ENCODE measurements at places on chromosomes 11 and 22.

DNA sequence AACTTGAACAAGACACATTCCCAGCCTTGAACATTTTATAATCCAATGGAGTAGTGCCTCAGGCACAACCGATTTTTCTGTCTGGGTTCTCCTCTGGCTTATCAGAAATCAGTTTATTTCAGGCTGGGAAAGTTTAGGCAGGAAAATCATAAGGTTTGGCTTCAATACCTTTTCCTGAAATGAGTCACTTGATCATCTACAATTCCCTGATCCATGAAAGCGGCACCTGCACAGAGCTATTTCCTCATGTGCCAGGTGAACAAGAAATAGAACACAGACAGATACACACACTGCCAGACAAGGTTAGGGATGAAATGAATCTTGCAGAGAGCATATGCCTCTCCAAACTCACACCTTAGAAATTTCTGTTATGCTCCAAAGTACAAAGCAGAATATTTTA is 106.7 kb upstream of the OR9G4 start:
- DNase-seq = no peak

DNA sequence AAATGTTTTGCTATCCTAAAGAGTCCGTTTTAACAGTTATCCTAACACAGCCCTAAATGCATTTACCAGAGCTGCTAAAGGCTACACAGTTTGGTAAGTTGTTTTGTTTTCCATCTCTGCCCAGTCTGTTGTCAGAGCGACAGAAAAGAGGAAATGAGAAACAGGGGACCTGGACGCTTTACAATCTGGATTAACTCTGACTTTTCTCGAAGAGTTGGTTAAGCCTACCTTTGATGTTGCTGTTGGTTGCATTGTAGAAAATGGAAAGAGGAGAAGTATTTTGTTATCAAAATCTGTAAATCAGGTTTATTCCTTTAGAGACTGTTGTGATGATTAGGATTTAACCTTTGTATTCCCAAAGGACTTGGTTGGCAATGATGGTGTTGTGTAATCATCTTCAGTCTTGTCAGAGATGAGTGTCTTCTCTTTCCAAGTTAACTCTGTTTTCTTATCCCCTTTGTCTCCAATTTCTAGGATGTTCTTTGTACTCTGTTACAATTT is 481 bp downstream of the ANGPTL5 start:
- no peak for DNase-seq

- DNase-seq = no peak
These were observed 645.8 kb downstream of the DLG2 start for GRCh38 chr11:84981301-84981700.

- no peak for DNase-seq
These were observed 8.4 kb downstream of the VWA5A start for GRCh38 chr11:124123622-124124021.

DNA sequence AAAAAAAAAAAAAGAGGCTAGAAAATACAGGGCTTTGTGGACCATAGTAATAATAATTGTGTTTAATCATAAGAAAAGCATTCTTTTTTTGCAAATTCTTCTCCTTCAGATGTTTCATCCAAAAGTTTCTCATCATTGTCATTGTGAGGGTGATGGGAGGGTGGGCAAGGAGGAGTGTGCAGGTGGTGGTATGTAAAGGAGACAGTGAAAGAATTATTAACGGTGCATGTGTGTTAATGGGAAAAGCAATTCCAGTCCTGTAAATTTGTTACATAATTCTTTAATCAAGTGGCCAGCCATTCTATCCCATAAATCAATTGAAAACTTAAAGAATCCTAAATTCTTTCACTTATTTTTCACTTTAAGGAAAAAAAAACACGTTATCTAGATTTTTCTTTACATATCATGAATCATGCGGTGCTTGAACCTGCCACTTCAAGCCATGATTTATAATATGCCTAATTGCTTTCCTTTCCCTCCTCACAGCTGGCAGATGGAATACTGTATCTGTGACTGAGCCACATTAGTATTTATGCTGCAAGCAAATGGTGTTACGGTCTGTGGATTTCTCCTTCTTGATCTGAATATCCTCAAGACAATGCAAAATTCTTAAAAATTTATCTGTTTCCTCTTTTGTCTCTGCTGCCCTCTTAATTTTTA is 318.5 kb downstream of the JRKL start:
- no peak for DNase-seq

- no peak for DNase-seq
These were observed 198.0 kb upstream of the PDGFD start for GRCh38 chr11:104361975-104362374.

DNA sequence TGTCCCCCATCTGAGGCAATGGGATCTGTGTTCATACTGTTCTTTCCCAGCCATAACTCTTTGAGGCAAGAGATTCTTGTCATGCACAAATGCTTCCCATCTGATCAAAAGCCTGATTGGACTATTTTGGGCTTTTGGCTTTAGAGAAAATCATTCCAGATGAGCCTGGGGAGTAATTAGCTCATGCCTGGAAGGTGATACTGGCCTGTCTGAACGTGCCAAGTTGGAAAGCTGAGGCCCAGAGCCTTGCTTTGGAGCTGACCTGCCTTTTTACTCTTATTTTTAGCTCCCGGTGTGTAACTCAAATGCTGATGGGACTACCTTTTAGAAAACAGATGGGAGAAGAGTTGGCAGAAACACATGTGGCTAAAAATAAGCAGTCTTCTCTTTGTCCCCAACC is 105.0 kb downstream of the DBX1 start:
- no peak for DNase-seq

DNA sequence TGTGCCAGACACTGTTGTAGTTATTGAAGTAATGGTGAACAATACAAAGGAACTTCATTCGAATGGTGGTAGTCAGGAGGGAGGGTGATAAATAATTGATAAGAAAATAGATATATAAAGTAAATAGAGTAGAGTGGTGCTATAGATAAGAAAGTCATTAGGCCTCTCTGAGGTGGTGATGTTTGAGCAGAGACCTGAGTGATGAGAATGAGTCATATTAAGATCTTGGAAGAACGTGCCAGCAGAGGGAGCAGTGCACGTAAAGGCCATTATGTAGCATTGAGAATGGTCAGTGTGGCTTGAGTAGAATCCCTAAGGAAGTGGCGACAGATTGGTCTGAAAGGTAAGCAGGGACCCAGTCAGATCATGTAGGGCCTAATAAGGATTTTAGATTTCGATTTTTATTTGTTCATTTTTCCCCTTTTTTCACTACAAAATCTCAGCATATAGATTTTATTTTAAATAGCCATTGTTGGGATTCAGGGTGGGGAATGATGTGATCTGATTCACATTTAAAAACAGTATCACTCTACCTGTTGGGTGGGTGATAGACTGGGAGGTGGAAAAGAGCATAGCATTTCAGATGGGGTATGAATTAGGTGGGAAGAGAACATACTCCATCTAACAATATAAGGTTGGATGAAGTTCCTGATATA is 44.7 kb downstream of the CCDC90B start:
- DNase-seq = no peak

- DNase-seq = no peak
These were observed 42.5 kb downstream of the CLPB start for GRCh38 chr11:72391638-72392423.

- DNase-seq = no peak
These were observed 76.9 kb upstream of the ANO1 start for GRCh38 chr11:70001246-70001645.

GRCh38 chr11:44382656-44383240 is 72.8 kb upstream of the ALX4 start:
- DNase-seq = no peak

GRCh38 chr11:4645974-4646373 is 2.2 kb downstream of the OR51E1 start:
- no peak for DNase-seq

DNA sequence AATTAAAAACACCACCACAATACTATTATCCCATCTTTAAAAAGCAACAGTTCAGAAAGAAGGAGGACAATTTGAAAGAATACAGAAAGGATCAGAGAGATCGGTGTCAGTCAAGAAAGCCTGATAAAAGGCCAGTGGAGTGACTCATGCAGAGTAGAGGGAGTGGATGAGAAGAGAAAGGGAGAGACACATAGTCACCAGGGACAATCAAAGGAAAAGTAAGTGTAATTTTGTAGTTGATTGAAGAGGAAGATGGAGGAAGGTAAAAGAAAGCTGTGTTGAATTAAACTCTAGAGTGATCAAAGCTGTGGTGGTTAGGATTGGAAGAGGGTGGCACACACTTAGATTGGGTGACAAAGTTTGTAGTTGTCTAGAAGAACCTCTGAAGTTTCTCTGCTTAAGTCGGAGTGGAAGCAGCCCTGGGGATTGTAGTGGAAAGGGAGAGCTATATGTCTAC is 14.1 kb downstream of the SPECC1L start:
- no peak for DNase-seq

DNA sequence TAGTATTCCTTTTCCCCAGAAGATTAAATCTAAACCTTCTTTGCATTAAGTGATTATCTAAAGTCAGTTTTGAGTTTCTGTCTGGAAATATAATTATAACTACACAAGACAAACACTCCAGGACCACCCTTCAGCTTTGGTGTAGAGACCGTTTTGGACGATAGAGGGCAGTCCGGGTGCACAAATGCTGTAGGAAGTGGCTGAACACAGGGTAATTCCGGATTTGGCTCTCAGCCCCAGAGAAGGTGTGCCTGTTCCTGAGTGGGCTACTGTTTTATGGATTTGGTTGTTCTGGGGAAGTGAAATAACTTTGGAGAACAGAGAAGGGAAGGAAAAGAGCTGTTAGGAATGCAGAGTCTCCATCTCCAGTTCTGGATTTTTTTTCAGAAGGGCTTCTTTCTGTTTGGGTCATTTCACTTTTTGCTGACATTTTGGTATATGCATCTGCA is 14.8 kb downstream of the EXT2 start:
- DNase-seq = peak; percentile 23

- no peak for DNase-seq
These were observed 26.6 kb downstream of the BCR start for GRCh38 chr22:23206915-23207314.

DNA sequence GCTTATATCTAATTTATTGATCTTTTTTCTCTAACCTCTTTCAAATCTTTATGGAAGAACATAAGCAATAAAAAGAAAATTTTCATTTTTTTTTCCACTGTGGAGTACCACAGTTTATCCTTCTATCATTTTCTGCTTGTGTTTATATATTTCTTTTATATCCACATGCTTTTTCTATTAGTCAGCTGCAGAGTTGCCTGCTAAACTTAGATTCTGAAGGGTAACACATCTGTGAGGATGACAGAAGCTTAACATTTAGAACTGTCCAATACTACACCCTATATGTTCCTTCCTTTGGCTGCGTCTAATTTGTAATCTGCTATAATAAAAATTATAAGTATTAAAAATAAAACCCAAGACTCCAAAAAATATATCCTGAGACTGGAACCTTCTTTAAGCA is 20.8 kb downstream of the CCDC90B start:
- no peak for DNase-seq

DNA sequence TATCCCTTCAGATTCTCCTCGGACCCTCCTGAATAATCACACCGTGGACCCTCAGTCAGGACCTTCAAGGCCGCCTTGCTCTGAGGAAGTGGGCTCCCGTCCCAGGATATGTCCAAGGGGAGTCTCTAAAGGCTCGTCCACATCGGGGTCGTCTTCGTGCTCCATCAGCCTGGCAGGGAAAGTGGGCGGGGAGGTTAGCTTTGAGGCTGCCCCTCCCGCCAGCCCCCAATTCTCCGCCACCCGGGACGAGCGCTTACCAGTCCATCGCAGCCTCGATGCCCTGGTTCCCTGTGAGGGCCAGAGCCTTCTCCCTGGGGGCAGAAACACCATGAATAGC is 472 bp downstream of the UBXN1 start:
- no peak for DNase-seq

DNA sequence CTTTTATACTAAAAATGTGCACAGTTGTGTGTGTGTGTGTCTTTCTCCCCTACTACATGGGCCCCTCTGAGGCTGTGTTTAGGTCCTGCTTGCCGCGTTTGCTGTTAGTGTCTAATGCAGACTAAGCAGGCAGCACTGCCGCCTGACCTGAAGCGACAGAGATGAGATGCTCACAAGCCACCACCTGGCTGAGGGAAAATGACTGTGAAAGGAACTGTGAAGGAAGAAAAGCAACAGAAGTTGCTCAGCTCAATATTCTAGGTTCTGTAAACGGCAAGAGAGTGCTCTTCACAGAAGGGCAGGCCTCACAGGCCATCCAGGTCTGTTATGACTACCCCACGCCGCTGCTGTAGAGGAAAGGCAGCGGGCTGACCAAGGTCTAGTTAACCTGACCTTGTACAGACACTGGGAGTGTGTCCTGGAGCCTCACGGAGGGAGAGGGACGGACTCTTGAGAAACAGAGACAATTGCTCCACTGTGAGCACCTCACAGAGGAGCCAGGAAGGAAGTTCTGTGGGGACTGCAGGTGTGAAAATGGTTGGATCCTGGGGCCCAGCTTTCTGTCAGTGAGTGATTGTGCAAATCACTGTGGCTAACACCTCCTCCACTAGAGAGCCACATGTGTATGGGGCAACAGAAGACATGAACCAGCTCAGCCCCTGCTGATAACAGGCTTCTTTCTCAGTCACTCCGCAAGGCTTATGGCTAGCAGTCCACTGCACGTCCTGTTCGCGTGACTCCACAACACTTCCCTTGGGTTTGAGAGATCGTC is 31.3 kb upstream of the YPEL1 start:
- no peak for DNase-seq

DNA sequence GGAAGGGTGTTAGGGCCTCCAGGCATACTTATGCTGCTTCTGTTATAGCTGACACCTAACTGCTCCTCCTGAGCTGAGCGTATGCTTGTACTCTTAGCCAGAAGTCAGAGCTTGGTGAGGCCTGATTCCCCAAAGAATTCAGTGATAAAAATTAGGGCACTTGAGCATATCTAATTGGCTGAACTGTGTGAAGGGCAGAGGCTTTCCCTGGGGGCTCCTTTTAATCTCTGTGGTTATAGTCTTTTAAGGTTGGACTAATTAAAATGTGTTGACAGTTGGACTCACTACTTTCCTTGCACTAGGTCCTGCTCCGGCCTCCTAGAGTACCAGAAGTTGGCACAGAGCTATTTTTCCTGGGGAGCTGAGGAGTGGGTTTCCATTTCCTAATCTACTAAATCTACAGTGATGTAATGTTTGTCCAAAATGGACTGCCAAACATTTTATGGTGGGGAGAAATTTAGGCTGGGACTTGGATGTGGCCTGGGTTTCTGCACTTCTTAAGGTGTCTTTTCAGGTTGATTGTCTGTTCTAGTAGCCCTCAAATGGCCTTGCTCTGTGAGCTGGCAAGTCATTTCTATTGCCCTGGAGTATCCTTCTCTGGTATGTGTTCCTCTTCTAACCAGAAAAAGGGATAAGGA is 18.4 kb downstream of the STIM1 start:
- no peak for DNase-seq

DNA sequence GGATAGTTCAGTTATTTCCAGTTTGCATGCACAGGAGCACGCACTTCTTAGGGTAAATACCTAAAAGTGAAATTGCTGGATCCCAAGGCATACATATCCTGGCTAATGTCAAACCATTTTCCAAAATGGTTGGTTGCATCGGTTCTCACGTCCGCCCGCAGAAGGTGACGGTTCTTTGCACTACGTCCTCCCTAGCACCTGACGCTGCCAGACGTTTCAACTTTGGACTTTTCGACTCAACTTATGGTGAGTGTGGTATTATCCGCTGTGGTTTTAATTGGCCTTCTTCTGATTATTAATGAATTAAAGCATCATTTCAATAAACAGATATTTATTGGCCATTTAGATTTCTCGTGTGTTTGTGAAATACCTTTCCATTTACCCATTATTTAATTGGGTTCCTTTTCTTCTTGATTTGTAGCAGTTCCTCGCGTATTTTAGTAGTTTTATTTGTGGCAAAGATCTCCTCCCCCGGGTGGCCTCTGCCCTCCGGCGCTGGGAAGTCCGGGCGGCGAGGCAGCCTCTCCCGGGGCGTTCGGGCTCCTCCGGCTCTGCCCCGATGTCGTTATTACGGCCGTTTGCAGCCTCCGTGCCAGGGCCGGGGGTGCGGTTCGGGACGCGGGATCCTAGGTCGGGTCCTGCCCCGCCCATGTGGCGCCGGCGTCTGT is at the start of gene JHY:
JHY (plus strand) TSS at position 571 of the 668 bp plus-strand sequence. CDS start 3,091 bp downstream, outside the sequence.
- no peak for DNase-seq
